ENCODE measurements at places on chromosomes 2 and 18.

GRCh38 chr2:43059183-43059897 is 167.1 kb downstream of the ZFP36L2 start:
- DNase-seq: no peak

DNA sequence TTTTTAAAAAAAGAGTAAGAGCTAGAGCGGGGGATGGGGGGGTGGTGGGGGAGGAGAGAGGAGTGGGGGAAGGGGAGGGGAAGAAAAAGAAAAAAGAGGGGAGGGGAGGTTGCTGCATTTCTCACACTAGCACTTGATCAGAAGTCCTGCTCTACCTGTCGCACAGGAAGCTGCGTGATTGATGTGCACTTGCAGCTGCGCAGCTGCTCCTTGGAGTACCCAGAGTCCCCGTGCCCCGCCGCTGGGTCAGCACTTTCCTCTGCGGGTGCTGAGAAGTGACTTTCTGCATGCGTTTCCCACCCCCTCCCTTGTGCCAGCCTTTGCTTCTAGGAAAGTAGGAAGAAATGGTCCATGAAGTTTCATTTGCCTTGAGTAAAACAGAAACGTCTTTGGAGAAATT is 297.3 kb downstream of the ETAA1 start:
- no peak for DNase-seq

DNA sequence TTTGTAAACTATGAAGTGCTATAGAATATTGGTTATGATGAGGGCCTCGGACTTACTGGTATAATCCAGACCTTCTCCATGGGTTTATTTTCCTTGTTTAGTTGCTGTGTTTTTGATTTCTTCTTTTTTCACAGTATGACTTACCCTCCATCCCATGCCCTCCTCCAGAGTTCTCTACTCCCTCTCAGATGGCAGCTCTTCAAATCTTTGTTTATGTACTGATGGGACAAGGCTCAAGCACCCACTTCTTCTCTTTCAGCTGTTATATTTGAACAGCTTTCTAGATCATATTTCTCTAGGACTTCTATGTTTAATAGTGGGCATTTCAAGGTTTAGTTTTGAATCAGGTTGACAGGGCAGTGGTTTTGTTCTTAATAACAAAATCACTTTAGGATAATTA is 43.9 kb downstream of the CLIP4 start:
- DNase-seq: no peak

DNA sequence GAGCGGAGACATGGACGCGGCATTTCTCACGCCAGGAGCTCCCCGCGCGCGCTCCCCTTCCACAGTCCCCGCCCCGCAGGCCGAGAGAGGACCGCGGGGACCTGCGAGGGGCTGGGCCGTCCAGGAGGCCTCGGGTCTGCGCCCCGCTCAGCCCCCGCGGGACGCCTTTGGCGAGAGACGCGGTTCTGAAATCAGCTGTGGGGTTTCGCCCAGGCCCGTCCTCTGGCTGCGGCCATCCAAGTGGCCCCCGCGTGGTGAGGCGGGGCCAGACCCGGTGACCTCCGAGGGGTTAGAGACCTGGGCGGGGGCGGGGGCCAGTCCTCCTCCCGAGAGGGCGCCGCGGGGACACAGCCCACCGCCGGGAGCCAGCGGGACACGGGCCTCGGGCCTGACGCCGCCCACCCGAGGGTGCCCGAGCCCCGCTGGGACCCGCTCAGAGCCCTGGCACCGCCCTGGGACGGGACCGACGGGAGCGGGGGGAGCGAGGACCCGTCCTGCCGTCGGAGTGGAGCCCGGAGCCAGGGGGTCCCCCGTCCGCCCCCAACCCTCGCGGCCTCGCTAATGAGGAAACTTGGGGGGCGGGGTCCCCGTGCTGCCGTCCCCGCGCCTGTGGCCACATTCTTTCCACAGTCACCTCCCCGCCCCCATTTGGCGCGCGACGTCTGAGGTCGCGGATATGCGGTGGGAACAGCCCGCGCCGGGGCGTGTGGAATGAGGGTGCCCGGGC is 6.1 kb upstream of the SALL3 start:
- DNase-seq: no peak

GRCh38 chr2:168992591-168993349 is 38.4 kb downstream of the ABCB11 start:
- DNase-seq: no peak

GRCh38 chr2:190838492-190838910 is 42.1 kb upstream of the GLS start:
- DNase-seq: no peak

GRCh38 chr2:64625299-64626145 is 28.2 kb downstream of the SERTAD2 start:
- no peak for DNase-seq

- DNase-seq: no peak
Measured at GRCh38 chr2:184305105-184305504, 293.2 kb upstream of the ZNF804A start.

DNA sequence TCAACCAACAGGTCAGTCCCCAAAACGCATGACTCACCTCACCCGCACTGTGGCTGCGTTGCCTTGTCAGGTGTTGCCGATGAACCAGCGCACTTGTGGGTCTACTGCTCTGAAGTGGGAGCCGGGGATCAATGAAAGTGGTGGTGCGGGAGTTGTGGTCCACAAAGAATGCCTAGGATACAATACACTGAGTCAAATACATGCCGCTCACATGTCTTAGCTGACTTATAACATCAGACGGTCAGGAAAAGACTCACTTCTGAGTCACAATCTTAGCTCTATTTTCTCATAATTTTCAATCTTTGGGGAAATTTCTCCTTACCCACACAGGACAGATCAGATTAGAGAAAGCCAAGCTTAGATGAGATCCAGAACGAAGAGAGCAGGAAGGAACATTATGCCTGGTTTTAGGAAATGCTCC is 107.1 kb upstream of the STK17B start:
- DNase-seq: no peak

DNA sequence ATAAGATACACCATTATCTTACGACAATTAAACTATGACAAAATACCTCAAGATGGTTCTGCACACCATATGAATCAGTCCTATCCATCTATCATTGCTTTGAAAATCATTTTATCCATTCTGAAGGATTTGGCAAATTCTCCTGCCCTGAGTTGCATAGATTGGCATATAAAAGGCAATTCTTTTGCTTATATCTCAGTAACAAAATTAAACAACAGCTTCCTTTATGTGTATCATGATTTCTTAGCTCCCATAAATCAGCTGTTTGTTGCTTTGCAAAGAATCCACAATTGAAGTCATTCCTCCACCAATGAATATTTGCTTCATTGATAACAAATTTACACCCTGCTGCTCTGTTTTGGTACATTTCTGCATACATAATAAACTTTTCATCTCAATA is 61.7 kb downstream of the ITGB6 start:
- DNase-seq: no peak

GRCh38 chr2:201959626-201960025 is 74.0 kb upstream of the FZD7 start:
- no peak for DNase-seq

GRCh38 chr2:4656326-4656725 is 953.0 kb downstream of the DCDC2C start:
- no peak for DNase-seq

DNA sequence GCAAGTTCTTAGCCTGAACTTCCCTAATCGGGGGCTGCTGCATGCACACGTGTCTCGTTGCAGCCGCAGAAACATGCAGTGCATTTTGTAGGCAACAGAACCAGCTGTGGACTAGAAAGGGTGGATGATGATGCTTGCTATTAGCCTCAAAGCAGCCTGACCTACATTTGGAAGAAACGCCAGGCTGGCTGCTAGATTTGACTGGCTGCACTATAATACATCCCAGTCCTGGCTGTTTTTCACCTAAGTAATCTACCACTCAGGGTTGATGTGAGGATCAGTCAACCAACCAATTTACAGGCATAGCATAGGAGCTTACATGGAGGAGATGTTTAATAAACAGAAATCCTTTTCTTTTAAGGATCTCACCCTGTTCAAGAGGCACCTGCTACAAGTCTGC is 56.4 kb upstream of the SPP2 start:
- no peak for DNase-seq

GRCh38 chr2:37671009-37671815 is at the start of gene CDC42EP3:
Gene CDC42EP3 (minus strand): TSS chr2:37671642. CDS start chr2:37646587, 25,055 bp downstream.
- no peak for DNase-seq

GRCh38 chr18:77442393-77442792 is 192.7 kb downstream of the GALR1 start:
- no peak for DNase-seq

GRCh38 chr2:118177318-118177717 is 89.0 kb downstream of the INSIG2 start:
- no peak for DNase-seq

- DNase-seq: no peak
Measured at GRCh38 chr2:88599527-88599926, 27.7 kb downstream of the EIF2AK3 start.

DNA sequence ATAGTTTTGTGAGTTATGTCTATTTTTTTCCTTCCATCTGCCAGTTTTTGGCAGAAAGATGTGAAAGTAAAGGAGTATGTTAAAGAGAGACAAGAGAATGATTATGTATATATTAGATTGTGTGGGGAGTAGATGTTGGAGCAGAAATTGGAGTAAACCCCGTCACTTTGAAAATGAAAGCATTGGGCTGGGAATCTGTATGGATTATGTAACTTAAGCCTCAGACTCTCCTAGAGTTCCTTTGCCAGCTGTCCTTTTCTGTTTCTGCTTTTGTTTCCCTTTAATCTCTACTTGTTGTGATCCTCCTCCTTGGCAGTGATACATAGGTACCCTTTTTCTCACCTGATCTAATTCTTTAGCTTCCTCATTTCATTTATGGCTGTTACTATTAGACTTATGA is 19.2 kb downstream of the CCDC138 start:
- no peak for DNase-seq

- DNase-seq: no peak
Measured at GRCh38 chr2:12931186-12931844, 214.6 kb downstream of the TRIB2 start.

- DNase-seq: no peak
Measured at GRCh38 chr2:118121101-118121500, 32.8 kb downstream of the INSIG2 start.

- DNase-seq: no peak
Measured at GRCh38 chr2:32746669-32747068, 118.8 kb downstream of the TTC27 start.

- DNase-seq: no peak
Measured at GRCh38 chr2:44237221-44237620, 38.1 kb upstream of the SLC3A1 start.

DNA sequence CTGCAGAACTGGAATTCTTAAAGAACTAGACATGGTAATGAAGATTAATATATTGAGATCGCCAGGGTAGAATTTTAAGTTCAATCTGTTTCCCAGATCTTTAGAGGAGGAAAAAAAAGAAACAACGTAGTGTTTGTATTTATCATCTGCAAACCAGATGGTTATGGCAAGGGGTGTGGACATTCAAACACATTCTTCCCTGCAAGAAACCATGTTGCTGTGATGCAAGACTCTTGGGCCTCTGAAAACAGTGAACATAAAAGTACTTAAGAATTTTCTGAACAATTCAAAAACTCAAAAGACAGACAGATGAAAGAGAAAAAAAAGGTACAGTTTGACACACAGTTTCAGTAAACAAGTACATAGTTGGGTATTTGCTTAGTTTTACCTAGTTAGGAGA is 35.6 kb downstream of the COL5A2 start:
- DNase-seq: no peak

- DNase-seq: no peak
Measured at GRCh38 chr2:232249096-232249495, 129.5 kb upstream of the ALPP start.

DNA sequence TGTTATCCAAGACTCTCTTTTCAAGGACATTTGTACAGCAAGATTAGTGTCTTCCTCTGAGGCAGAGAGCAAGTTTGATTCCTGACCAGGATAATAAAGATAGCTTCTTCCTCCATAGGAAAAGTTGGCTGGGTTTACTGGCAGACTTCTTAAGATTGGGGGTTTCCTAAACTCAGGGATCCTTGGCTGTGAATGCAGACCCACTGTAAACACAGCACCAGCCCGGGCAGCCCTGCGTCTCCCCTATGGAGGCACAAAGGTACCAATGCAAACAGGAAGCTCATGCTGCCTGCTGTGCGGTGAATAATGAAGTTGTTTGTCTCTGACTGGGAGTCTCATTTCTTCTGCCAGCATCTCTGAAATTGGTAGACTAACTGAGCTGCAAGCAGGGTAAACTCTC is 96.2 kb upstream of the ARHGAP28 start:
- DNase-seq: no peak

GRCh38 chr2:204046145-204046544 is 109.6 kb downstream of the ICOS start:
- DNase-seq: no peak

GRCh38 chr18:9103376-9103873 is 926 bp downstream of the NDUFV2 start:
- DNase-seq: no peak

GRCh38 chr2:68046642-68047240 is 16.1 kb downstream of the C1D start:
- DNase-seq: no peak

DNA sequence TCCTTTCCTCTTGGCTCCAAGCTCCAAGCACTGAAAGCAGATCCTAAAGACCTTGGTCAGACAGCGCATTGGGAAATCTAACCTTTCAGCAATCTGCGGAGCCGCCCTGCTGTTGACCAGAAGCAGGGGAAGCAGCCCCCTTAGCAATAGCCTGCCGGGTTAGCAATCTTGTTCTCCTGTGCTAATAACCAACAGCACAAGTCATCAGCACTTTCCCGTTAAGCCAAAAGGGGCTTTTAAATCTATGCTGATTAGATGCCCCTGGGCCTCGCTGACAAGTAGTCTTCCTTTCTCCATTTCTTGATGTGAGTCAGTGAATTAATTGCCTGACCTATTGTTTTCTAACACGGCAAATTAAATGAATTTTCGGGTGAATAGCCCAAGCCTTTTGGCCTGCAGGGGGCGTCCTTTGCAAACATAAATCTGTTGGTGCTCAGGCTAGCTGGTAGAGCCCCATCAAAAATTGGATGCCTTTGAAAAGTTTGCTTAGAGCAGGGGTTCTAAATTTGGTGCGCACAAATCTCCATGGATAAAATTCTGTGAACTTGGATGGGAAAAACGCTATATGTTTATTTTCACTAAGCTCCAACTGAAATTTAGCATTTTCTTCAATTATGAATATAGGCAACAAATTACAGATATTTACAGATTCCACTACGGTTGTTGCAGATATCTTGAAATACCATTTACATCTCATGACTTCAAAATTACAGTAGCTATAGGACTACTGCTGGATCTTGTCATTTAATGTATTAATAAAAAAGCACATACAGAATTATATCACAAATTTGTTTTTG is 24.6 kb downstream of the MAIP1 start:
- no peak for DNase-seq

- no peak for DNase-seq
Measured at GRCh38 chr18:36451454-36452251, 154.1 kb downstream of the FHOD3 start.

GRCh38 chr2:156380117-156380645 is 47.7 kb upstream of the NR4A2 start:
- DNase-seq: no peak

All from epithelial cell of prostate (primary cell).